ENCODE measurements at places on chromosomes 7 and 10. TPM values are rescaled to one million over a fixed set of nuclear protein-coding genes. Genes with fewer than 3 reads are reported as not detected.

Gene NHLRC2
- 11.6 TPM for total RNA-seq

Gene DRGX
- not detected for total RNA-seq

Gene SSC4D
- 1.0 TPM for total RNA-seq

Gene PTF1A
- not detected for total RNA-seq

Gene PLPP4
- 0.34 TPM for total RNA-seq

Gene SFMBT2
- under 0.01 TPM for total RNA-seq

Gene HECTD2
- 5.8 TPM for total RNA-seq

Gene LAMB1
- 224 TPM for total RNA-seq

Gene SLC26A5
- total RNA-seq, result not detected

Gene STRIP2
- total RNA-seq, result 9.6 TPM

Gene RNF133
- total RNA-seq, result not detected

Gene AKR1C4
- not detected for total RNA-seq

Gene WAC
- 105 TPM for total RNA-seq

Gene SLC26A3
- total RNA-seq, result 0.14 TPM

Gene POU6F2
- not detected for total RNA-seq

Gene ELAPOR2
- total RNA-seq, result 10.5 TPM

Gene CXCL12
- total RNA-seq, result not detected

Gene PIK3CG
- total RNA-seq, result not detected

Gene GOLGA7B
- 0.21 TPM for total RNA-seq

Gene SPDYE9
- total RNA-seq, result not detected

Gene CLIP2
- total RNA-seq, result 24.4 TPM

Gene SYCE1
- not detected for total RNA-seq

Gene IFIT3
- total RNA-seq, result 3.1 TPM

Gene TNRC18
- total RNA-seq, result 37.6 TPM

Gene LRMDA
- 5.6 TPM for total RNA-seq

Gene BLNK
- total RNA-seq, result 10.6 TPM

Gene GNAI1
- 121 TPM for total RNA-seq

Gene SUN3
- 1.4 TPM for total RNA-seq

Gene PPP1R9A
- 0.34 TPM for total RNA-seq

Gene GRID1
- total RNA-seq, result not detected

Gene CALY
- total RNA-seq, result not detected

Gene ZNF277
- total RNA-seq, result 43.2 TPM

Gene CUBN
- total RNA-seq, result 0.71 TPM

Gene TRIM50
- total RNA-seq, result not detected

Gene CLEC2L
- not detected for total RNA-seq

Gene OLAH
- 15.0 TPM for total RNA-seq

Gene KIAA1217
- 5.5 TPM for total RNA-seq

Gene KCNH2
- under 0.01 TPM for total RNA-seq

Gene KNDC1
- total RNA-seq, result 0.07 TPM

Gene OR2A5
- total RNA-seq, result not detected

Gene LRRC18
- not detected for total RNA-seq

Gene KEL
- not detected for total RNA-seq

Gene MINDY4
- total RNA-seq, result 3.5 TPM

Gene C10orf90
- total RNA-seq, result not detected

Gene SEMA3D
- not detected for total RNA-seq

Gene SORCS3
- not detected for total RNA-seq

Gene CDK13
- 74.5 TPM for total RNA-seq

Gene MYL10
- total RNA-seq, result not detected

Gene PDK4
- under 0.01 TPM for total RNA-seq

Gene STEAP1
- total RNA-seq, result 20.1 TPM
